ENCODE measurements at places on chromosomes 11 and 22. TPM values are rescaled to one million over a fixed set of nuclear protein-coding genes. Genes with fewer than 3 reads are reported as not detected.

The TMEM132A gene
- not detected for total RNA-seq

The SLC29A2 gene
- 8.5 TPM for total RNA-seq

The C22orf42 gene
- not detected for total RNA-seq

DNA sequence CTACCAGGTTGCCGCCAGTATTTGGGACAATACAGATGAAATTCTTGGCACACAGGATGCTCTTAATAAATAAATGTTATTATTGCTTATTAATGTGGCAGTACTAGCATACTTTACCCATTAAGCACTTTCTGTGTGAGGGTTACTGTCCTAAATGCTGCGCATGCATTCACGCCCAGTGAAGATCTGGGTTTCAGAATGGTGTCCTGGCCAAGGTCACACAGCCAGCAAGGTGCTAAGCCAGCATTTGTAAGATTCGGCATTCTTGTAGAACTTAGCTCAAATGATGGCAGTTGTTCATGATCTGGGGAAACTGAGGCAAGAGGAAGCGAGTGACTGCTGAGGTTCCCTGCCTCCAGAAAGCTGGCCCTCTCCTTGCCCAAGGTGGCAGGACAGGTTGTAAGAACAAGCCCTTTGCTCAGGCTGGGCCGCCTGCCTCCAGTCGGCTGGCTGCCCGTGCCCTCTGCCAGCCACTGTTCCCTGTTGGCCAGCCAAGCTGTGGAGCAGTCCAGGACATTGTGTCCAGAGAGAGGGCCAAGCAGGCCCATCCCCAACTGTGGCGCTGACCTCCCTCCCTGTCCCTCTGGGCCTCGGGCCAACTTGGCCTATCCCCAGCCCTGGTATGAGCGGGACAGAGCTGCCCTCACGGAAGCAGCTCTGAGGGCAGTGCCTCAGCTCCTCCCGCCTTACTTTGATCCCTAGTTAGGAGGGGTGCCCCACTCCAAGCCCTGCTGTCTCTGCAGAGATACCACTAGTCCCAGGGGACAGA is 28.8 kb downstream of the TOB2 start:
- no peak for DNase-seq

The ANGPTL5 gene
- not detected for total RNA-seq

DNA sequence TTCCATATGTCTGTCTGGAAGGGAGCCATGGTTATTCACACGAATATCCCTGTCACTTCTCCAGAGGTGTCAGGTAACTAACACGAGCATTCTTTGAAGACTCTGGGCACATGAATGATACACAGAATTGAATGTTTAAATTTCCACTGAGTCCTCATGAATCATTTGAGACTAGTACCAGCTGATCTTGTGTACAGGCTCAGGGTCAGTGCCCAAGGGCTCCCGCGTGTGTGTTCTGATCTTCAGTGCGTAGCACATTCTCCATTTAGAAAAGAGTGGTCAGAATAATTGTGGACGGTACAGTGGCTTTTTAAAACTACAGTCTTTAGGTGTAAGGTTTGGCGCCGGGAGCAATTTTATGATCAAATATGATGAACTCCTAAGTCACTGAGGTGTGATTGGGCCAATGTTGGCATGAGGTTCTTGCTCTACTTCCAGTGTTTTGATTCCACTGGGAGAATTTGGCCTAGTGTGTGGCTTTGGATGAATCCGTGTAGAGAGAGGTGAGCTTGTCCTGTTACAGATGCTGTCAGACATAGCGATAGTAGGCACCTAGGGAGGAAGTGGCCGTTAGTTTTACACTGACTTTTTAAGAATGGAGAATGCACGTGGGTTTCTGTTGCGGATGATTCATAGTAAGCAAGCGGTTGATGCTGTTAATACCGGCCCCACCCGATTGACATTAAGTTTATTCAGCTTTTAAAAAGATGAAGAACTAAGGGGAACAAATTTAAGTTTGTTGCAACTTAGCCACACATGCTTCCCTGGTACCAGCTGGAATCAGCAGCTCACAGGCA is 22.2 kb downstream of the NUP50 start:
- no peak for DNase-seq

DNA sequence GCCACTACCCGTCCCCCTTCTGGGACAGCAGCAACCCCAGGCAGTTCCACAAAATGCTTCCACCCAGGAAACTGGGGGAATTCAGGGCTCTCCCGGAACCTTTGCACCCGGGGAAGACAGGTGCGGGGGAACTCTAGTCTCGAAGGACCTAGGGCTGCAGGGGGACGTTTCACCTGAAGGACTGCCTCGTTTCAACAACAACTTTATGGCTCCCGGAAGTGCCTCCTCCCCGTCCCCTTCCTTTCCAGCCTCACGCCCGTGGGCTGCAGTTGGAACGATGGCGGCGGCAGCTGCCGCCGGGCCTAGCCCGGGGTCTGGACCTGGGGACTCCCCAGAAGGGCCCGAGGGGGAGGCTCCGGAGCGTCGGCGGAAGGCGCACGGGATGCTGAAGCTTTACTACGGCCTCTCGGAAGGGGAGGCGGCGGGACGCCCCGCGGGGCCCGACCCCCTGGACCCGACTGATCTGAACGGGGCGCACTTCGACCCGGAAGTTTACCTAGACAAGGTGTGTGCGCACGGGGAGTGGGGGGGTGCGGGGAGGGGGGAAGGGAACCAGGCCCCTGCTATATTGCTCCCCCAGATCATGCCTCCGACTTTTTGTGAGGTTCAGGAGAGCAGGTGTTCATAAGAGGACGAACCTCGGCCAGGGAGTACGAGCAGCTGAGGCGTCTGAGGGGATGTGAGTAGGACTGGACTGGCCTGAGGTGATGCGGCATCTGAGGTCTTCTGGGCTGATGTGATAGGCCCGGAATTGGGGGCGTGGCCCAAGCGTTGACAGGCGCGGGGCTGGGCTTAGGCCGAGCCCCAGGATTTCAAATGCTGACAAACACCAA is at the start of gene VPS51:
Gene VPS51 (plus strand): TSS at position 241 of the 833 bp plus-strand sequence. CDS start 37 bp downstream, at position 278.
- peak; percentile 79 for DNase-seq

GRCh38 chr11:78094250-78094649 is 14.6 kb upstream of the NDUFC2 start:
- no peak for DNase-seq

Data from T-cell (primary cell).